T47D (cell line): ENCODE measurements at places on chromosomes 2 and 18.
A peak's percentile ranks its signal among the peaks of the same experiment; 100 is the strongest.

GRCh38 chr2:194077366-194077765 is 1579.7 kb upstream of the SLC39A10 start:
- no peak for DNase-seq

- DNase-seq = no peak
Measured at GRCh38 chr2:98532756-98533155, 75.6 kb downstream of the COA5 start.

- DNase-seq = no peak
Measured at GRCh38 chr2:234788841-234789240, 163.0 kb upstream of the SH3BP4 start.

GRCh38 chr2:48755473-48755872 is at the start of gene LHCGR:
TSS of gene LHCGR (minus strand) at chr2:48755724. CDS start at chr2:48755671, 53 bp downstream.
- DNase-seq = no peak

GRCh38 chr18:57784034-57784800 is 18.9 kb downstream of the ATP8B1 start:
- DNase-seq = no peak

DNA sequence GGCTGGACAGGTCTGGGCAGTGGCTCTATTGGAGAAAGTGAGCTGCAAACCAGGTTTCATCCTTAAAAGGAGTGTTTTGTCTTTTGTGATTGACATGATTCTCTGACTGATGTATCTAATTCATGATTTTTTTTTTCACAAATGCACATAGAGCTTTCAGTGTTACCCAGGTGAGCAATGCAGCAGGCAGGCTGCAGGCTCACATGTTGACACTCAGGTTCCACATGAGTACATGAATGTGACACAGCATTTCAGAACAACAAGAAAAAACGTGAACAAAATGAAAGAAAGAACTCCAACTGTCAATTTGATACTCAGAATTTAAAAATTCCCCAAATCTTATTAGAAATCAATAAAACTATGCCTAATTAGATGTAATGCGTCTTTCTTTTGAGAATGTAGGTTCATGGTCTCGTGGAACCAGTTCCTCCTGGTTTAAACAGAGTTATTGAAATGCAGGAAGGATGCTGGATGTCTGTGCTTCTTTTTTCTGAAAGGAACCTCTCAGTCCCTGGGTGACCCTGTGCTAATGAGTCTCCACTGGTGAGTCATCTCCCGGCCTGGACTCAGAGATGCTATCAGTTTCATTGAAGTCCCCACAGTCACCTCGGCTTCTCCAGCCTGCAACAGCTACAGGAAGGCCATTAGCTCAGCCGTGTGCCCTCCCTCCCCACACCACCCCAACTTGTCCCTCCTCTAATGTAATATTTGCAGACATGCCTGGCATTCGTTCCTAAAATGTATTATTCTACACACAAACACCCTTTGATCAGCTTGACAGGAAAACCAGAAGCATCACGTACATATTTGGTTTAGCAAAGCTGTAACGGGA is 430.4 kb downstream of the LPIN1 start:
- no peak for DNase-seq

DNA sequence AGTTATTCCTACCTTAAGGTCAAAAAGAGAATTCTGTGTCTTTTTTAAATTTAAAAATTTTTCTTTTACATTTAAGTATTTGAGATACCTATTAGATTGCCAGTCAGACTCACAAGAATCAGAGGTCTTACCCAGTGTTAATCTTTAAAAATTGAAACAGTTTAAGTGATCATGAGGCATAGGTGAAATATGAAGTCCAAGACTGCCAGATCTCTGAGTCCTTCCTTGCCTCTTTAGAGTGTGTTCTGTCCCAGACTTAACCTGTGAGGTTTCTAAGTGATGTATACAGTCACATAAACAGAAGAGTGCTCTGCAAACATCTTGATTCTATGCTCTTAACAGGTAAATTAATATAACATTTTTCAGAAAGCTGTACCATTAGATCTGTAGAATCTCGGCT is 40.6 kb downstream of the ACTR3 start:
- no peak for DNase-seq

GRCh38 chr18:45844938-45845337 is 19.5 kb downstream of the SIGLEC15 start:
- no peak for DNase-seq

DNA sequence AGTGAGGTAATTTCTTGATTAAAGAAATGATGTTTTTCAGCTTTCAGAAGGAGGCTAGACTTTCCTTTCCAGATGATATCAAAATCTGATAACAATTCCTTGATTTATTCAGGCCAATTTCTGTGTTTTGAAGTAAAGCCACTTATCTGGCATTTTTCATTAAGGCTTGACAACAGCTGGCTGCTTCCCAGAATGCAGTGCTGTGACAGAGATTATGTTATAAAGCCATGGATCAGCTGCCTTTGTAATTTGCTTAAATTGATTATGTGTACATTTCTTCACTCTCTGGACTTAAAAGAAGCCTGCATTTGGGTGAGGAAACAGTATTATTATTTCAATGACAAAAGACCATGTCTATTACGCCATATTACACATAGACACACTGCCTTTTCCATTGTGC is 136.0 kb downstream of the PLCL1 start:
- no peak for DNase-seq

DNA sequence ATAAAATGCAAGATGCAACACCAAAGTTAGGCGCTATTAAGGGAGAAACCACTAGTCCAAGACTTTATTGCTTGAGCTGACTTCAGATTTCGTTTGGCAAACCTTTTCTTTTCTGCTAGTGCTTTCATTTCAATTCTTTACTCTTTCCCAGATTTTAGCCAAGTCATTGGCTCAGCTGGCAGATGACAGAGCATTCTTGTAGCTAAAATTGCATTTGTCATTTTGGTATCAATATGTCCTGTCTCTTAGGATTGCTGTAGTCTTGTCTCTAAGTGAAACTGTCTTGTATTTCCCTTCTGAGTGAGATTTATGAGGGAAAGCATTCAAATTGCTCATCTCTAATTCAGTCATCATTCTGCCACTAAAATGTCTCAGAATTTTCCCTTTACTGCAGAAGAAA is 335.1 kb downstream of the METTL4 start:
- no peak for DNase-seq

GRCh38 chr18:11149441-11150270 is at the start of gene PIEZO2:
TSS of gene PIEZO2 (minus strand) at chr18:11149569. CDS start at chr18:11148588, 981 bp downstream.
- DNase-seq = no peak

DNA sequence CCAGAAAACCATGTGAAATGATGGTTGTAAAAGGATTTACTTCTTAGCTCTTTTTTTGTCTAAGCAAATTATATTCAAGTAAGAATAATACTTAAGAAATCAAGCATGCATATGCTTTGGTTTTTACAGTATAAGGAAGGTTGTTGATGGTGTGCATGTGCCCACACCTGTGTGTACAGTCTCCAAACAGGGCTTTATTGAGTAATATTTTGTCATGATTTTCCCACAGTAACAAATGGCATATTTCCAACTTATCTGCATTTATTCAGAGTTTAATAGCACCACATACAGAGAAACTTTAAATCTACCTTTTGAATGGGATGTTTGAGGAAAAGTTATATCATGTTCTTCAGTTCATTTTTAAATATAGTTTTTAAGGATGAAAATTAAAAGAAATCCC is 76.5 kb upstream of the DSG1 start:
- no peak for DNase-seq

GRCh38 chr18:77058290-77058835 is 74.2 kb downstream of the MBP start:
- no peak for DNase-seq

GRCh38 chr2:46847185-46847710 is 68.4 kb downstream of the MCFD2 start:
- DNase-seq = no peak

DNA sequence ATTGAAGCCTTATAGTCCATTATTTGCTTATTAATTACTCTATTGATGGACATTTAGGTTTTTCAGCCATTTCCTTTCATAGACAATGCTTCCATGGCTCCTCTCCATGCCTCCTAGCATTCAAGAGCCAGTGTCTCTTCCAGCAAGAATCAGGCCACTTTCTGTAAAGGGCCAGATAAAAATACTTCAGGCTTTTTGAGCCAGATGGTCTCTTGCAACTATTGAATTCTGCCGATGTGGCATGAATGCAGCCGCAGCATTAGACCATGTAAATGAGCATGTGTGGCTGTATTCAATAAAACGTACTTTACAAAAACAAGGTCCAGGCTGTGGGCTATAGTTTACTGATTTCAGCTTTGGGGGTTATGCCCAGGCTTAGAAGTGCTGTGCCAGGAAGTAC is 38.5 kb downstream of the TRAF3IP1 start:
- DNase-seq = no peak

- DNase-seq = no peak
Measured at GRCh38 chr2:54586062-54586461, 129.9 kb downstream of the SPTBN1 start.

DNA sequence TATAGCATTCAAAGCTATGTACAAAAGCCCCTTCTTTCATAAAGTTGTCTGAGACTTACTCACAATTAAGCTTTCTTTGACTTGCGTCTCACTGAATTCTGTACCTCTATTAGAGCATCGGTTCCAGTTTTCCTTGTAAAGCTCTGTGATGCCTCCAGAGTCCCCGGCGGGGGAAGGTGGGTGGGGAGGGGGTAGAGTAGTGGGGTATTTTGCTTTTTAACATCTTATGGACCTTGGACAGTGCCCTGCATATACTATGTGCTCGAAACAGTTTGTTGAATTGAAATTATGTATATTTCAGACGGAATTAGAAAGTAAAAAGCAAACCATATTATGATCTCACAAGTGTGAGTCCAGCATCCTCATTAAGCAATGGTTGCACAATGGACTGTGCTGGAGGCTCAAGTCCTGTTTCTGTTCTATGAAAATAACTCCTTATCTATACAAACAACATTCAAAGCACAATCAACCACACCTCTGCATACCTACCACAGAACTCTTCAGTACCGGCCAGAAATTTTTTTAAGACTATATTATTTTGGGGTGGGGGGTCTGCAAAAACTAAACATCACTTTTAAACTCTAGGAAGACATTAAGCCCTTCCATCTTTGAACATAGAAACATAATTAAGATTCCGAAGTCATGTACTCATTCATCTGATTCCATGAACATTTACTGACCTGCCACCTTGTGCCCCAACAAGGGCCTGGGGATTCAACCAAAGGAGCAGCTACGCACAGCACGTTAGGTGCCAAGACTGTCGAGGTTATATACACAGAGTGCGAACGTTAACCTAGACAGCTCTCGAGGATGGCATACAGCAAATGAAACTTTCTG is 908 bp downstream of the STAT1 start:
- DNase-seq = no peak

DNA sequence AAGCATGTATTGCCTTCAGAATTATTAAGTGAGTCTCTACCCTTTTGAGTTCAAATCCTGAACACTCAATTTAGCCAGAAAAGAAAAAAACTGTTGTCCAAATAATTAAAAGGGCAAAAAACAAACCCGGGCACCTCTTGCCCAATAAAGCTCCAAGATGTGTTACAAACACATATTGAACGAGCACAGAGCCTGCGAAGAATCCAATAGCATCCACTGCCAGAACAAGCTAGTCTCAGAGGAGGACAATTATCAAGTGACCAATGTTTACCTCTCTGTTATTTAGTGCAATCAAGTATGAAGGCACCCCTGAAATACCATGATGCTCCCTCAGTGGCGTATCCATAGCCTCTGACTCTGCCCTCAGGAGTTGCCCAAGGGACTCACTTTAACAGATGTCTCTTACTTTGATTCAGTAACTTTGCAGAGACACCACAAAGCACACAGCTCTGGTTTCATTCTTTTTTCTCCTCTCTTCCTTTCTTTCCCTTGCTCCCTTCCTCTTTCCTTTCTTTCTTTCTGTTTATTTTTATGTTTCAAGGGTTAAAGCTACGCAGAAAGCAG is 93.5 kb upstream of the SPATS2L start:
- no peak for DNase-seq

DNA sequence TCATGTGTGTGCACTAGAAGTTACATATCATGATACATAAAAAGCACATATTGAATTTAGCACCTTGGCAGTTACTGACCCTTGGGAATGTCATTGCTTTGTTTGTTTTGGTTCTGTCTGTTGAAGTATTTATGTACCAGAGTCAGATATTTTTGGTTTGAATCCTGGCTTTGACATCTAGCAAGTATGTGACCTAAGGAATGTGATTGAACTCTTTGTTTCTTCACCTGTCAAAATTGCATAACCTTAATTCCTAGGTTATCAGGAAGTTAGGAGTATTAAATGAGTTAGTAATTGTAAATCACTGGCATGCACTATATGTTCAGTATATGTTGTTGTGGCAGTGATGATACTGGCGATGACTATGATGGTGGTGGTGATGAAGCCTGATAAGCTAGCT is 1003.5 kb upstream of the NRXN1 start:
- DNase-seq = no peak

DNA sequence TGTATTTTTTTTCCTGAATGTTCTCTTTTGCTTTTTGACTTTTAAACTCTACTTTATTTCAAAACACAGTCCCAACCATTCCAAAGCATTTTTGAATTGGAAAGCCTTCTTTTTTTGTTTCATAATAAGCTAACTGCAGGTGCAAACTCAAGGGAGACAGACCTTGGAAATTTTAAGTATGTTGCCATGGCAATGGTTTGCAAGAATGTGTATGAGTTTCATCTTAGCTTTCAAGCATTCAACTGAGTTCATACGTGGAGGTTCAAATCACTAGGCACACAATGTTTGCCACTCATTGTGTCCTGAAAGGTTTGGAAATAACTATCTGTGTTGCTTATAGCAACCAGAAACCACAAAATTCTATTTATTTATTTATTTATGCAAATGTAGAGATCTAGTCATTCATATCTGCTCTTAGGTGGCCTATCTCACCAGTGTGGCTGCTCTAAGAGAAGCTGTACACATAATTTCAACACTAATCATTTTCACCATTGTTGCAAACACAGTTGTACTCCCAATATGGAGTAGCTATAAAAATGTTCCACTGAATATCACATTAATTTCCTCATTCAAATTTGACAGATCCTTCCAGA is 805.7 kb upstream of the FSHR start:
- no peak for DNase-seq

- no peak for DNase-seq
Measured at GRCh38 chr2:213166109-213166508, 14.7 kb upstream of the IKZF2 start.

- DNase-seq = peak; percentile 12
Measured at GRCh38 chr2:209463226-209463625, 39.4 kb downstream of the MAP2 start.

DNA sequence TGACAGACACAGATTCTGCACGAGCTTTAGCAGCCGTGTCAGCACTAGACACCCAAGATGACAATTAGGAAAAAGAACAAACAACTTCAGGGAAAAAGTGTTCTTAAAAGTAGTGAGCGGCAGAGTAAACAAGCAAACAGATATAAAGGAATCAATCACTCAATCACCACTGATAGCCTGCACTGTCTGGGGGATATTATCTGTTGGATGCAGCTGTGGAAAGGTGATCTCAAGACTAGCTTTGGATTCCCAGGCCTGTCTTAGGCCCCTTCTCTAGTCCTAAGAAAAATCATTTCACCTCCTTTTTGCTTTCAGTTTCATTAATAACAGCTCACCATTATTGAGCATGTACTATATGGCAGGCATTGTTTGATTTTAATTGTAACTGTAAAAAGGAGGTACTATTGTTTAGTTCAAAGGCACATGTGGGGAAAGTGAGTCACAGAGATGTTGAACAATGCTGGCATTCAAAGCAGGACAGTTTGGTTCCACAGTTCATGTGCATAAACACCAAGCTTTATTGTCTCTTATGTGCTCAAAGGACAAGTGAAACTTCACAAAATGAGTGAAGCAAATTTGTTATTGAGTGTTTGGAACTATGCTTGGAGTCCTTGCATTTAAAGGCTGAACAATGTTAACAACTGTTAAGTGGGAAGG is 147.3 kb upstream of the TCF4 start:
- DNase-seq = no peak

GRCh38 chr18:23585007-23585871 is 1.1 kb downstream of the NPC1 start:
- peak; percentile 20 for DNase-seq
